ENCODE measurements at places on chromosomes 1 and 21.

DNA sequence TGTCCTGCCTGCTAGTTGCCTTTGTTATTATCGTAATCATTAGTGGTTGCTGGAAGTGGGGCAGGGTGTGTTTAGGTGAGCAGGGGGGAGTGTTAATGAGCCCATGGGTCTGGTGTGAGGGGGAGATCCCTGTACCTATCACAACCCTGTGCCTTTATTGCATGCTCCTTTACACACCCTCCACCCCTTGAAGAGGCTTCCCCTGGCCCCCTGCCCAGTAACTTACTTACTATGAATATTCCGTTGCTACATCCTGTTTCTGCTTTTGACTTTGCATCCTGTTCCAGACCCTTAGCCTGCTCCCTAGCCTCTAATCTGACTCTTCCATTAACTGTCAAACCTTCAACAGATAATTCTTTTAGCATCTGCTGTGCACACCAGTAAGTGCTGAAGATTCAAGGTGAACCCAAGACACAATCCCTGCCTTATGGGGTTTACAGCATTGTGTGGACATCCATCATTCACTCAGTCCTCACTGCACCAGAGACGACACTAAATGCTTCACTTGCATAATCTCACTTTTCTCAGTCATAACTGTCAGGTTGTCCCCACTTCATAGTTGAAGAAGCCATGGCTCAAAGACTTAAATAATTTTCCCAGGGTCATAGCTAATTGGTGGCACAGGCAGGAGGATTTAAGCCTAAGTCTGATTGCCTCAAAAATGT lies 47.9 kb downstream of the CDC7 start:
- no peak for DNase-seq

DNA sequence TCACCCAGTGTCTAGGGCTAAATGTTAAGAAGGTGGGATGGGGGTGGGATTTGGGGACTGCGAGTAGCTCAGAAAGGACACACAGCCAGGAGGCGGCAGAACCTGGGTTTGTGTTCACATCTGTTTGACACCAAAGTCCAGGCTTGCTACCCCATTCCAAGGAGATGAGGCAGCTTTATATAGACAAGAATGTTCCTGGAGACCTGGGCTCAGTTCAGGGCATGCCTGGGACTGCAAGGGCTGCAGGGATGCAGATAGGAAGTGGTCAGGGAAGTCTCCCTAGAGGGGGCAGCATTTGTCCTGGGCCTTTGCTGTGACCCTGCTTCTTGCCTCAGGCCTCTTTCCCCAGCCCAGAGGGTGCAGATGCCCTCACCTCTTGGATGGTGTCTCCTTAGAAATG lies 16.3 kb downstream of the PADI3 start:
- no peak for DNase-seq

GRCh38 chr1:228434689-228435088 lies 18.0 kb upstream of the TRIM17 start:
- no peak for DNase-seq

DNA sequence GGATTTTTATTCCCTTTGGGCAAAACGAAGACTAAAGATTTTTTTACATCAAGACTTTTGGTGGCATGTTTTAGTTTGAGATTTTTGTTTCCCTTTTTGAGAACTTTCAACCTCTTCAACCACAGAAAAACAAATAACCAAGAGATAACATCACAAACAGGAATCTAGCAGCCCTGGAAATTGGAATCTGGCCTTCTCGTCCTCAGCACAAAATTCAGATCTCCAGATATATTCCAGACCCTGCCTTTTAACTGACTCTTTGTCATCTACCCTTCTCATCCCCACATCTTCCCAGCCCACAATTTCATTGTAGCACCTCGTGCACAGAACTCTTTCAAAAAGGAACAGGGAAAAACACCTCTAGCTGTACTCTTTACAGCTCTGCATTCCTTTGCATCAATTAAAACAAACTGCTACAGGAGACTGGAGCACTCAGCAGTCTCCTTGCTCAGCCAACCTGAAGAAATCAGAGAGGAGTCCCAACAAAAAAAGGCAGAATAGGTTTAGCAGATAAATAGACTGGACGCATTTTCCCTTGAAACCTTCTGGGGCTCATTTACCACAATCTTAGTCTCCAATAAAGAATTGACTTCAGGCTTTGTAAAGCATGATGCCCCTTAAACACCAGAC lies 251.0 kb downstream of the TTLL7 start:
- DNase-seq, result no peak

GRCh38 chr1:174049514-174049913 lies 27.4 kb upstream of the RC3H1 start:
- no peak for DNase-seq

- DNase-seq, result no peak
Measured at GRCh38 chr1:47417170-47418044, 1.3 kb downstream of the FOXE3 start.

DNA sequence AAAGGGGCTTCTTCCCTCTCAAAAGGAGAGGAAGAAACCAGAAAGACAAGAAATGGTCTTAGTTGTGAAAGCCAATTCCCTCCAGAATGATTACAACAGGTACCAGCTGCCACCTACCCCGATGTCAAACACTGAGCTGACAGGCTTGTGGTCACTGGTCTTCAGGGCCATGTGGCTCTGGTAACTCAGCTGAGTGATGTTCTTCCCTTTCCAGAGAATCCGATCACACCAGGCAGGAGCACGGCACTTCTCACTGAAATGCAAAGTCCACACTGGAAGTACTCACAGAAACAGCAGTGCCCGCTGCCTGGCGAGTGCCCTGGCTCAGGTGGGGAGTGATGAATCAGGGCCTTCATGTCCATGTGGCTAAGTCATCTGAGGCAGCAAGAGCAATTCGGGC lies 18.7 kb upstream of the MTF1 start:
- DNase-seq, result no peak

- DNase-seq, result no peak
Measured at GRCh38 chr1:31183927-31184554, 55.6 kb downstream of the NKAIN1 start.

- DNase-seq, result no peak
Measured at GRCh38 chr1:89903550-89903949, 82.7 kb downstream of the LRRC8D start.

DNA sequence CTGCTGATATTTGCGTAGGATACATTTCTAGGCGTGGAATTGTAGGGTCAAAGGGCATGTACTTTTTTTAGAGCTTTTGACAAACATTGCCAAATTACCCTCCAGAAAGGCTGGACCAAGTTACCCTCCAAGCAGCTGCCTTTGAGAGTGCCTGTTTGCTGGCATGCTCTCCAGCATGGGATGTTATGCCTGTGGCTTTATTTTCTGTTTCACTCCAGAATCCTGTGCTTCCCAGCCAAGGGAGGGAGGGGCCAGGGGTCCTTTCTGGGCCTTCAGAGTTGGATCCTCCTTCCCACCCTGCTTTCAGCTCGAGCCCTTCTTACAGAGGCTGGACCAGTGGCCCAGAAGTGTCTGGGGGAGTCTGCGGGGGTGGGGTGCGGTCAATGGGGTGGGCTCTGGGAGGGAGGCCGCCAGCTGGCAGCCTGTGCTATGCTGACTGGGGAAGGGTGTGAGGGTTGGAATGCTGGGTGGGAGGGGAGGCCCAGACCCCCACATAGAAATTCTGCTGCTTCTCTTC lies 81.2 kb downstream of the EPHB2 start:
- DNase-seq, result no peak

DNA sequence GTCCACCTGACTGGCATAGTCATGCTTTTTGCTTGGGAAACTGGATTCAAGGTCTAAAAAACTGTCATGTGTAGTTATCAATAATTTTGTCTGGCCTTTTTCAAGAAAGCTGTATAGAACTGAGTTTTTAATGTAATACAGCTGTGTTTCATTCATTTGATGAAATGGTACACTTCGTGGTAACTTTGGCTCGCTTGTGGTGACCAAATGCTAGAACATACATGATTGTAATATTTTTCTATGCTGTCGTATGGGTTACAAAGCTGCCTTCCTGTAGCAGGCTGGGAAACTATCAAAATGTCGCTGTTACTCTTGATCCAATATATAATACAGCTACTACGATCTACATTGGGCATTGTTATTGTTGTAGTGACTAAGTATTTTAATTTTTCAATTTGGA lies 2.1 kb downstream of the LRRC42 start:
- DNase-seq, result no peak

DNA sequence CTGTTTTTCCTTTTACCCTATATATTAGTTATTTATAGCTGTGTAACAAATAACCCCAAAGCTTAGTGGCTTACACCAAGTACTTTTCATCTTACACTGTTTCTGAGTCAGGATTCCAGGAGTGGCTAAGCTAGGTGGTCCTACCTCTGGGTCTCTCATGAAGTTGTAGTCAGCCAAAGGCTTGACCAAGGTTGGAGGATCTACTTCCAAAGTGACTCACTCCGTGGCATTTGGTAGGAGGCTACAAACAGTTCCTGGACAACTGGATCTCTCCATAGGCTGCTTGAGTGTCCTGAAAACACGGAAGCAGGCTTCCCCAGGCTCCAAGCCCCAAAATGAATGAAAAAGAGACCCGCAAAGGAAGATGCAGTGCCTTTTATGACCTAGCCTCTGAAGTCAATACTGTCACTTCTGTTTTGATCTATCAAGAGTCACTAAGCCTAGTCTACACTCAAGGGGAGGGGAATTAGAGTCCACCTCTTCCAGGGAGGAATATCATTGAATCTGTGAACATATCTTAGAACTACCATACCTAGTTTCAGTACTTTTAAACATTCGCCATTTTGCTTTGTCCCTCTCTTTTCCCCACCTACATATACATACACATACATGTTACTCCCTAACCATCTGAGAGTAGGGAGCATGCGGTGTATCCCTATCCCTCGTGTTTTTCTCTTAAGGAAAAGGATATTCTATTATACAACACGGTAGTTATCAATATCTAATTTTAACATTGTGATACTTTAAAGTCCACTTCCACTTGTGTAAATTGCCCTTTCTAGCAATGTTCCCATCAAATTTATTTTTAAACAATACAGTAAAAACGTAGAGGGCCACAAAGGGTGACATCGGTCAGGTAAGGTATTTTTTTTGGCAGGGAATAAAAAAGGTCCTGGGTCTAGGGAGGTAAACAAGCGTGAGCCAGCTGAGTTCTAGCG lies 67.2 kb downstream of the SLC35A3 start:
- no peak for DNase-seq

DNA sequence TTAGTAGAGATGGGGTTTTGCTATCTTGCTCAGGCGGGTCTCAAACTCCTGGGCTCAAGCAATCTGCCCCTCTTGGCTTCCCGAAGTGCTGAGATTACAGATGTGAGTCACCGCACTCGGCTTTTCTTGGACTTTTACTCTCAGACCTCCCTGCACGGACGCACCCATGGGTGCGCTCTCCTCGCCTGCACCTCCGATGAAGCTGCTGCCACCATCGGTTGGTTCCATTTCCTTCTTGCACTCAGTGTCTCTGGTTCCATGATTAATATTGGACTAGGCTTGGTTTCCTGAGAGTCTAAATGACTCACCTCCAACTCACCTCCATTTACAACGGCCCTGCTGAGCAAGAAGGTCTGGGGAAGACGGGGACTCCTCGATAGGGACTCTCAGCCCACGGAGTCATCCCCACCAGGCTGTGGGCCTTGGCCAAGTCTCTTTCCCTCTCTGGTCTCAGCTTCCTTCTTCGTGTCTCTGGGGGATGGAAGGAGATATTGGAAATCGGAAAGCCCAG lies 6.7 kb upstream of the TNFRSF8 start:
- no peak for DNase-seq

GRCh38 chr1:208159555-208160258 lies 84.5 kb downstream of the PLXNA2 start:
- DNase-seq, result no peak

DNA sequence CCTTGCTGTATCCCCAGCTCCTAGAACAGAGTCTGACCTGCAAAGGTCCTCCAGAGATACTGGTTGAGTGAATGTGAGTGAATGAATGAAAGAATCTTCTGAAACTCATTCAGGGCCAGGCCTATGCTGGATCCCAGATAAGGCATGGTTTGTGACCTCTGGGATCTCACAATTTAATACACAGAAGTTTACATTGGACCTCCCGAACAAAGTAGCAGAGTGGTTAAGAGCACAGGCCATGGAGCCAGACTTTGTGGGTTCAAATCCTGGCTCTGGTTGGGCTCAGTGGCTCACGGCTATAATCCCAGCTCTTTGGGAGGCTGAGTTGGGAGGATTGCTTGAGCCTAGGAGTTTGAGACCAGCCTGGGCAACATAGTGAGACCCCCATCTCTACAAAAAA lies 50.8 kb upstream of the CTPS1 start:
- DNase-seq, result no peak

DNA sequence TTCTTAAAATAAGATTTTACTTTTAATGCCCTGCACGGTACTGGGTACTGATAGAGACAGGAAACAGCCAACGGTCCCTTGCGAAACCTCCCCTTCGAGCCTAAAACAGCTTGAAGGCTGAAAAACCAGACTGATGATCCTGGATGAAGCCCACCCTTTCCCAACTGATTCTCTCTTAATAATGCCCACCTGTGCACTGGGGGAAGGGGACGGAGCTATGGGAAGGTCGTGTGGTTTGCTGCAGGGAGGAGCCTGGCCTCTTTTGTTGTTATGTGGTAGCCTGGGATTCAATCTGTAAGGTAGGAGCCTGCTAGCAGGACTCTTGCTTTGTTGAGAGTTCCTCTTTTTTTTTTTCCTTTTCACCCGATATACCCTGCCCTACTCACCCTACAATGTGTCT lies 25.6 kb downstream of the SAMSN1 start:
- DNase-seq, result no peak

- DNase-seq, result no peak
Measured at GRCh38 chr21:41695513-41695912, 71.3 kb downstream of the RIPK4 start.
